ENCODE measurements at places on chromosomes 13 and 19.

DNA sequence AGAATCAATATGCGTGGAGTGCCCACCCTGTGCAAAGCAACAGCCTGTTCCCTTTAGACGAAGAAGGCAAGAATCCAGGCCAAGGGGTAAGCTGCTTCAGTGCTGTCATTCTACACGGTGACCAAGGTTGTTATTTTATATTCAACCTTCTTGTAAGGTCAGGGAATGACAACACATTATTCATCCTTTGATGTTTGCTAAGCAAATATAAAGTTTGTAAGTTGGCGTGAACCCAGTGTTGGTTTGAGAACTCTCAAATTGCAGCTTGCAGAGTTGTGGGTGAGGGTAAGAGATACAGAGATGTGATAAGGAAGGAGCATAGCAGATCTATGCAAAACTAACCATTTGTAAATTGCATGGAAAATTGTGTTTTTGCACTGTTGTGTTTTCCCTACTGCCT, 436.7 kb downstream of the FGF9 start:
- no peak for DNase-seq

GRCh38 chr19:18669524-18669817, 14.0 kb upstream of the CRTC1 start:
- DNase-seq = no peak

GRCh38 chr19:46609511-46610412, 8.6 kb downstream of the CALM3 start:
- DNase-seq = no peak

- no peak for DNase-seq
These were observed 4.6 kb downstream of the NECTIN2 start for GRCh38 chr19:44850641-44851109.

- no peak for DNase-seq
These were observed 31.3 kb downstream of the SAE1 start for GRCh38 chr19:47161876-47162489.

DNA sequence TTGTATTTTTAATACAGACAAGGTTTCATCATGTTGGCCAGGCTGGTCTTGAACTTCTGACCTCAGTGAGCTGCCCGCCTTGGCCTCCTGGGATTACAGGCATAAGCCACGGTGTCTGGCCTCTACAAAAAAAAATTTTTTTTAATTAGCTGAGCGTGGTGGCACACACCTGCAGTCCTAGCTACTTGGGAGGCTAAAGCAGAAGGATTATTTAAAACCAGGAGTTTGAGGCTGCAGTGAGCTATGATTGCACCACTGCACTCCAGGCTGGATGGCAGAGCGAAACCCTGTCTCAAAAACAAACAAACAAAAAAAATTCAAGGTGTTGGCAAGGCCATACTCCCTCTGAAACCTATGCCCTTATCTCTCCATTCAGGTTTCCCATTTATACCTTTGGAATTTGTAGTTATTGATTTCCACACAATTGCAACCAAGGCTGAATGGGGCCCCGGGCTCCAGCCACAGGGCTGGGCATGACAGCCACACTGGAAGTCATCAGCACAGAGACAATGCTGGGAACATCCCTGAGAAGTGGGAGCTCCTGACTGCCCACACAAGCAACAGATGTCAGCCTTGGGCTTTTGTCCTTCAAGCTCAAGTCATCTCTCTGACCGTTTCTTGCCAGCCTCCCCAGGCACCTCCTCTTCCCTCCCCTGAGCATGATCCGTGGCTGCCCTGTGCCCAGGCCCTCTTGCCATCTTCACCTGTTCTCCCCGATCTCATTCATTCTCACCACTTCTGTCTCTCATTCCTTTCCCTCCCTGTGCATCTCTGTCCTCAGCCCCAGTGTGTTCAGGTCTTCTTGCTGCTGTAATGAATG, 27.2 kb upstream of the CALM3 start:
- no peak for DNase-seq

- DNase-seq = no peak
These were observed 21.1 kb downstream of the FAM187B start for GRCh38 chr19:35207391-35207871.

DNA sequence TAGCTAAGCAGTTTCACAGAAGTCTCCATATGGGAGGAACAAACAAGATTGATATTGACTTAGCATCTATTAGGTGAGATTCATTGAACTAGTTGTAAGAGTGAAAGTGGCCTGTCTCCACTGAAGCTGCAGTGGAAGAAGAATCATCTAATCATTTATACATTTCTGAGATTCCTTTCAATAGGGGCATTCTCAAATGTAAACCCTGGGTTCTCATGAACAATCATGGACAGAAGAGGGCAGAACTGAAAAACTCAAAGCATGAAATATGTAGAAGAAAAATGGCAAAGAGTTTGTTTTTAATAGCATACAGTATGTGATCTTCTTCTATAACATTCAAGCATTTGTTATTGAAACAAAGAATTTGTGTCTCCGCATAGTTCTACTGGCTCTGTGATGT, 17.6 kb upstream of the POSTN start:
- DNase-seq = no peak

DNA sequence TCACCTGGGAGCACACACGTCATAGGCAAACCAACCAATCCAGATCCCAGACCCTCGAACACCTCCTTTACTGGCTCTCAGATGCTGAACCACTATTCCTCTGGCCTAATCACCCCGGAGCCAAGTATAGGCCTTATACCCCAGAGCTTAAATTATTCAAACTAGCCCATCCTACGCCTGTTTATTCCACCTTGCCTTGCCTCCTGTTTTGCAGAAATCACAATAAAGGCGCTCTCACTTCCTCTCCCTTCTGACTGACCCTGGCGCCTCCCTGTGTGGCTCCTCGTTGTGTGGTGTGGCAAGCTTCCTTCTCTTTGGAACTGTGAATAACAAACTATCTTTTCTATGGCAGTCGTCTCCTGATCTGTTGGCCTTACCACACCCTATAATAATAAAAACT, 354.9 kb downstream of the ENOX1 start:
- no peak for DNase-seq

- no peak for DNase-seq
These were observed 16.0 kb downstream of the CSNK1G2 start for GRCh38 chr19:1956868-1957492.

DNA sequence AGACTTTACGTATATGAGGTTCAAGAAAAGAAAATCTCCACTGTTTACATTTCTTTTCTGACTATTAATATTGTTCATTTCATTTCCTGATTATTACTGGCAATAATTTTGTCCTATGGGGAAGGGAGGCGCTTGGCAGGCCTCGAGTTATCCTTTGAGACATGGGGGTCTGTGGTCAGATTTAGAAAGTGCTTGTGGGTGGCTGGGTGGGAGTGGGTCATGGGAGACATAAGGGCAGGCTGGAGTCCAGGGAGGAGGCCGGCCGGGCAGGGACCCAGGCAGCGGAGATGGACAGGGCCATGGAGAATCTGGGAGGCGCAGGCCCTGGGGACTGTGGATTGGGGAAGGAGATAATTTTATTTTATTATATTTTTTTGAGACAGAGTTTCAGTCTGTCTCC, 40.1 kb downstream of the LTBP4 start:
- no peak for DNase-seq
